ENCODE measurements at places on chromosomes 12 and 14.

DNA sequence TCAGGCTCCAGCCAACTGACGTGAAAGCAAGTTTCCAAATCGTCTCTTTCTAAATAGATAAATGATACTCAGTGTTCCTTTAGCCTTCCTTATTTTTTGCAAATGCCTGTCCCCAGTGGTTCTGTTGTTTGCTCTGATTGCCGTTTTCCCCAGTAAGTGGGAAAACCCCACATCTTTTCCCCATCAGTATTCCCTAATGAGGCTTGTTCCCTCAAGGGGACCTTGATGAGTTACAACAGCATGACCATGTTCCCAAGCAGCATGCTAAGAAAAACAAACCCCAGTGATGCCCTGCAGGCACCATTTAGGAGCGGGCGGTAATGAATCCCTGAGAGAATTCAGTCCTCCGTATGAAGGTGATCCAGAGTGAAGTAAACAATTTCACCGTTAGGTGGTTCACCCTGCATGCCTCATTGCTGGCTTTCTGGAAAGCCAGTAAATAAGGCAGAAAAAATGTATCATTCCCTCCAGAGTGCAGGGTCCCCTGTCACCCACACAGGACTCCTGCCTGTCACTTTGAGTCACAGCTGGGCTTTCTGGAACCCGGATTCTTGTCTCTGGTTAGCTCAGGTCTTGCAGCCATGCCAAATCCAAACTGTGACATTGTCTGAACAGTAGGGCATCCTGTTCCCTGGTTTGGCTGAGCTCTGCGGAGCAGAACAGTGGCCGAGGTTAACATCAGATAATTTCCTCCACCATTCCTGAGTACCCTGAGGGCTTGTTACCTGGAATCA is 222.6 kb downstream of the RGS6 start:
- DNase-seq = no peak

DNA sequence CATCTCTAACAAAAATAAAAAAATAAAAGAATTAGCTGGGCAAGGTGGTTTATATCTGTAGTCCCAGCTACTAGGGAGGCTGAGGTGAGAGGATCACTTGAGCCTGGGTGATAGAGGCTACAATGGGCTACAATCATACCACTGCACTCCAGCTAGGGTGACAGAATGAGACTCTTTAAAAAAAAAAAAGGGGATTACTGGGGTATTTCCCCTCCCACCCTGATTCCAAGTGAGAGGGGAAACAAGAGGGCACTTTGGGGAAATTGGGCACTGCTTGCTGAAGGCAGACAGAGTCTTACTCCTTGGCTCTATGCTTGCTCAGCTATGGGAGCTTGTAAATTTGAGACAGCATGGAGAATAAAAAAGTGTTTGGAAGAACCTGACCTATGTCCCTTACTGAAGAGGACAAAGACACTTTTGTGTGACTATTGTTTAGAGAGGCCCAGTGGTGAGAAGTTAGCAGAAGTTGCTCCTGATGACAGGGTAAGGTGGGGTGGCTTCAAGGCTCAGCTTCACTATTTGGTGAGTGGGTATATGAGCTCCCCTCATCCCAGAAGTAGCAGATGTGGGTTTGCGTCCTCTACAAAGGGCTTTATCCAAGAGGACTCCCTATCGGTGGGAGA is 44.0 kb downstream of the KLRG1 start:
- DNase-seq = no peak

DNA sequence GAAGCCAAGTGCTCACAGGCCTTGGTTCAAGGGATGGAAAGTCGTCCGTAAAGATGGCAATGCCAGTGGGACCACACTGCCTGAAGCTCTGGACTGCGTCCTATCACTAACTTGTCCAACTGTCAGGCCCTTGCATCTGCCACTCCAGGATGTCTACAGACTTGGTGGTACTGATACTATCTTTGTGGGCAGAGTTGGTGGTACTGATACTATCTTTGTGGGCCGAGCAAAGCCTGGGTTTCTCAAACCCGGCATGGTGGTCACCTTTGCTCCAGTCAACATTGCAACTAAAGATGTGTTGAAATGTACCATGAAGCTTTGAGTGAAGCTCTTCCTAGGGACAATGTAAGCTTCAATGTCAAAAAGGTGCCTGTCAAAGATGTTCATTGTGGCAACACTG is 128.4 kb upstream of the SEL1L start:
- no peak for DNase-seq

GRCh38 chr12:16112130-16112529 is 165.4 kb downstream of the SLC15A5 start:
- DNase-seq = no peak

- no peak for DNase-seq
Measured at GRCh38 chr14:35121026-35121886, 534 bp downstream of the PPP2R3C start.

DNA sequence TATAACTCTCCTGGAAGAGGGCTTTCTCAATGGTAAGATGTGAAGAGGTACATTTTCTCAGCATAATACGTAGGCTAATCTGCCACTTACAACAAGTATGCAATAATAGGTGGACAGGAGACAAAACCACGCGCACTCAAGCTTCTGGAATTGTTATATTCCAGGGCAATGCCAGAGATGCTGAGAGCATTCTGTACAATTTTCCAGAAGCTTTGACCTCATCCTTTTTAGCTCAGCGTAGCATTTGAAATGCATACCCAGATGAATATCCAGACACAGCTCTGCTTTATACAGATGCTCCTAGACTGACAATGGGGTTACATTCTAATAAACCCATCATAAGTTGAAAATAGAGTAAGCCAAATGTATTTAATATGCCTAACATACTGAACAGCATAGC is 1492.4 kb upstream of the FLRT2 start:
- DNase-seq = no peak

DNA sequence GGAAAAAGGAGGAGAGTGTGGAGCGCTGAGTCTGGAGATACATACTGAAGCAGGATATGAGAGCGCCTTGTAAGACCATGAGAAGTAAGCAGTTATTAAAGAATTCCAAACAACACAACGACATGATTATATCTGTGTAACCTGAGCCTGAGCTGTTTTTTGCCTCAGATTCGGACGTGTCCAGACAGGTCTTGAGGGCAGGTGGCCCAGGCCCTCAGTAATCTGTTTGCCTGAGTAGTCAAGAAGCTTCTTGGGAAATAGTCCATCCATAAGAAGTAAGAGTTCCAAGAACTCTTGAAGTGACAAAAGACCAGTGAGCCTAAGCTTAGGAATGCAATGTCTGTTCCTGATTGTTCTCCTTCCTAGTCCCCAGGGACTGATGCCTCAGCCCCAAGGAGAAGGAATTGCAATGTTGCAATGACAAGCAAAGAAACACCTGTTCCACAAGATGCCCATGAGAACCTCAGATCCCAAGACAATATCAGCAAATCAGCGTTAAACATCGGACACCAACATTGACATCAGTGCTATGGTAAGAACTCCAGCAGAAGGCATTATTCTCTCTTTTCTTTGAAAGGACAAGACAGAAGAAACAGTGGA is 34.7 kb upstream of the ADAMTS20 start:
- DNase-seq = no peak

GRCh38 chr12:32301216-32301615 is 98.1 kb upstream of the FGD4 start:
- no peak for DNase-seq

GRCh38 chr14:55031190-55031589 is 4.2 kb downstream of the SOCS4 start:
- DNase-seq = no peak

- DNase-seq = no peak
Measured at GRCh38 chr12:20476551-20476950, 108.2 kb downstream of the PDE3A start.

- DNase-seq = no peak
Measured at GRCh38 chr14:33120966-33121365, 182.3 kb downstream of the NPAS3 start.

GRCh38 chr12:112950701-112951100 is 12.4 kb downstream of the OAS3 start:
- DNase-seq = no peak

- no peak for DNase-seq
Measured at GRCh38 chr12:5257763-5258495, 174.0 kb upstream of the NTF3 start.

GRCh38 chr14:71499018-71499417 is 433.2 kb upstream of the RGS6 start:
- DNase-seq = no peak

GRCh38 chr12:49976557-49976956 is 3.8 kb downstream of the AQP6 start:
- no peak for DNase-seq

- no peak for DNase-seq
Measured at GRCh38 chr14:101716077-101716950, 45.2 kb upstream of the PPP2R5C start.

DNA sequence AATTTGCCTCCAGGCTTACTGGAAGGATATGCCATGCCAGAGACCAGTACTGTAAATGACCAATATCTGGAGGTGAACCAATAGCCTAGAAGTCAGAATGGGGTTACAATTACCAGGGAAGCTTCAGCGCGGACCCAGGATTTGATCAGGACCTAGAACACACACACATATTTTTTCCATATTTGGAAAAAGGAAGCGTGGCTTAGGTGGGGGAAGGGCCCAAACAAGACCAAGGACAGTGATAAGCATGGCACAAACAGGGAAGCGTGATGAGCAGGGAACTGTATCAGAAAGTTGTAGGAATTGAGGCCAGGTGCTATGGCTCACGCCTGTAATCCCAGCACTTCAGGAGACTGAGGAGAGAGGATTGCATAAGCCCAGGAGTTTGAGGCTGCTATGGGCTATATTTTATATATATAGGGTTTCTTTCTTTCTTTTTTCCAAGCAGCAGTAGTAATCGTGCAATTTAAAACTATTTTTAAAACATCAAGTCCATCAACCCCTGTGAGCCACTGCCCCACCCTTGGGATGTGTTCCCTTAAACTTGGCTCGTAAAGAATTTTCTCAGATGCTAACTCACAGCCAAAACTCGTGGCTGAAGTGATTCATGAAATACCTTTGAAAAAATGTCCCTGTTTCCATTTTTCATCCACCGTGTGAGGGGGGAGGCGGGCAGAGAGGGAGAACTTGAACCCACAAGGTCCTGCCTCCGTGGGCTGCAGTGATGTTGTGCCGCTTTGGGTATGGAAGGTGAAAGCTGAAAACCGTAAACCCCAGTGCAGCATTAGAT is 16.7 kb downstream of the HRK start:
- no peak for DNase-seq

GRCh38 chr12:24297516-24297915 is 348.0 kb upstream of the SOX5 start:
- DNase-seq = no peak

- no peak for DNase-seq
Measured at GRCh38 chr12:69149270-69149669, 90.1 kb upstream of the CPSF6 start.

DNA sequence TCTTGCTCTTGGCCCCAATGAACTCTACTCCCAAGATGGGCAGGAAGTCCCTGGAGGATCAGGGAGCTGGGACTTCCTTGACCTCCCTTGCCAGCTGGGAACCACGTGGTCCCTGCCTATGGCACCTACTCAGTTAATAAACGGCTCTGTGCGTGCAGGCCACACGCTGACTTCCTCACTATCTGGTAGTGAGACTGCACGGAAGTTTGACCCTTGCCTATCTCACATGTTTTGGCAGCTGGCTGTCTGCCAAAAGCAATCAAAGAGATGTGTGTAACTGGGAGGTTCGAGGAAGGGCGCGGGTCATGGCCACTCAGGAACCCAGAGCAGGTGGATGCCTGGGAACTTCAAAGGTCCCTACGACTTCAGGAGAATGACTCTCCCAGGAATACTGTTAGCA is 57.9 kb downstream of the RFLNA start:
- DNase-seq = no peak

GRCh38 chr14:24701062-24701461 is 67.1 kb upstream of the GZMB start:
- no peak for DNase-seq

DNA sequence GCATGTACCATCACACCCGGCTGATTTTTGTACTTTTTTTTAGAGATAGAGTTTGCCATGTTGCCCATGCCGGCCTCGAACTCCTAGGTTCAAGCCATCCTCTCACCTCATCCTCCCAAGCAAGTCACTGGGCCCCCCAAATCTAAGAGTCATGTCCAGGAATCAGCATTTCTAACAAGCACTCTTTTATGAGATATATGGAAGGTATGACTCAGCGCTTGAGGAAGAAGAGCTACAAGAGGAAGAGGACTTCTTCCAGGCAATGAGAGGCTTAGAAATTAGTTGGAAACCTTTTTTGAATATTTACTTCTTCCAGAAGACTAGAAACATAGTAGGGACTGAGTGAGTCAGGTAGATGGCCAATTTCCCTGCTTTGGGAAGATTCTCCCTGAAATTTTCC is 114.5 kb downstream of the HMGA2 start:
- no peak for DNase-seq

- DNase-seq = peak; percentile 81
Measured at GRCh38 chr12:123269395-123269892, 2.2 kb downstream of the CDK2AP1 start.

DNA sequence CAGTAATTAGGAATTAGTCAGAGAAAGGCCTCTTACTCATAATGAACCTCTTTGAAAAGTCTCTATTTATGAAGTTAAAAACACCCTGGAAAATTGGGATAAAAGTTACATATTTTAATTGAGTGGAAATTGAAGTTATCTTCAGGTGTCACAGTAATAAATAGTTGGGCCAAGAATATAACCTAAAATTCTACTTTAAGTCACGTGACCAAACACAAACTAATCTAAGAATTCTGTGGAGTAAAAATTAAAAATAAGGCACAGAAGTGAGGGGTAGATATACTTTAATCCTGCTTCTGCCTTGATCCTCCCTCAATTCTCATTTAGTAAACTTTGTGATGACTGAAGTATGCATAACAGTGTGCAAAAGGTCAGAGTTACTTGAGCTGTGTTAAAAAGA is 226.4 kb downstream of the NAV3 start:
- no peak for DNase-seq

DNA sequence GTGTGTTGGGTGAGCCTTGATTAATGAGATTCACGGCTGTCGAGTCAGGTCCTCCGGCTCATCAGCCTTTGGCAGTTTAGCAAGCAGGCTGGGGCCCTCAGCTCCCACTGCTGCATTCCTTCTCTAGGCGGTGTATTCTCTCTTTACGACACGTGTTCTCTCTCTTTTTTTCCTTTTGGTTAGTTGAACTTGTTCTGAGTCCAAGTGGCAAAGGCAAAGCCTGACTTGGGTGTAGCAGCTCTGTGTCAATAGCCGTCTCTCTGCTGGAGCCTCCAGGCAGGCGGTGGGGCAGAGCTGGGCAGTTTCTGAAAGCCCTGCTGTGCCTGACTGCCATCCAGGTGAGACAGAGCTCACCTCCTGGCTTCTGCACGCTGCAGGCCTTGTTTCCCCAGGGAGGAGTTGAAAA is 46.6 kb downstream of the SUSD6 start:
- DNase-seq = no peak

- no peak for DNase-seq
Measured at GRCh38 chr12:101616027-101616494, 21.3 kb downstream of the MYBPC1 start.

DNA sequence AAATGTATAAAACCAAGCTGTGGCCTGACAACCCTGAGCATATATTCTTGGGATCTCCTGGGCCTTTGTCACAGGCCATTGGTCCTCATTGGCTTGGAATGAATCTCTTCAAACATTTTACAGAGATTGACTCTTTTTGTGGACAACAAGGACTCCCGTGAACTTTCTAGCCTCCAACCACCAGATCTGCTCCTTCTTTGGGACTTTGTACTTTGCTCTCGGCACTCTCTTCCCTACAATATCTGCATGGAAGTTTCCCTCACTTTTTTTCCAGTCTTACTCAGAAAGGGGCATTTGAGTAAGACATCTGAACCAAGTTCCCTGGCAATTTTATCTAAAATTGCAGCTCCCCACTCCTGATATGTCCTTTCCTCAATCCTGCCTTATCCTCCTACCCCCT is 158.8 kb downstream of the PHLDA1 start:
- DNase-seq = no peak

- DNase-seq = no peak
Measured at GRCh38 chr12:120472521-120472920, 3.0 kb upstream of the SRSF9 start.

GRCh38 chr12:82898441-82898840 is 211.7 kb downstream of the TMTC2 start:
- DNase-seq = no peak

Data from posterior cingulate gyrus (tissue), 11 donors.